BJ (cell line): ENCODE measurements at places on chromosomes 16 and 17.

- no peak for DNase-seq
Measured at GRCh38 chr17:46182961-46183360, 10.3 kb downstream of the KANSL1 start.

DNA sequence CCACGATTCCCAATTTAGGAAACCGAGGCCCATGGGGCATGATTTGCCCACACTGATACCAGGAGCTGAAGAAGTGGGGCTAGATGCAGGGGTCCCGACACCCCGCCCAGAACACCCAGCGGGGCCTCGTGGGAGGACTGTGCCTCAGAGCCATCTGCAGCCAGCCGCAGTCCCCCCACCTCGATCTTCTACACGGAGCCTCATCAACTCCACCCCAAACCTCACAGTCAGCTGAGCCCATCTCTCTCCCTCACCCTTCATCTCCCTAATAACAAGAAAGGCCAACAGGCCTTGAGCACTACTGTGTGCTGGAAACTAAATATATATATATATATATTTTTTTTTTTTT, 4.2 kb downstream of the ITGAE start:
- DNase-seq, result no peak

- DNase-seq, result no peak
Measured at GRCh38 chr16:88705076-88705684, 1.0 kb downstream of the RNF166 start.

GRCh38 chr16:2154533-2155090, 970 bp upstream of the TRAF7 start:
- no peak for DNase-seq

- DNase-seq, result no peak
Measured at GRCh38 chr17:14089179-14089578, 19.9 kb downstream of the COX10 start.

DNA sequence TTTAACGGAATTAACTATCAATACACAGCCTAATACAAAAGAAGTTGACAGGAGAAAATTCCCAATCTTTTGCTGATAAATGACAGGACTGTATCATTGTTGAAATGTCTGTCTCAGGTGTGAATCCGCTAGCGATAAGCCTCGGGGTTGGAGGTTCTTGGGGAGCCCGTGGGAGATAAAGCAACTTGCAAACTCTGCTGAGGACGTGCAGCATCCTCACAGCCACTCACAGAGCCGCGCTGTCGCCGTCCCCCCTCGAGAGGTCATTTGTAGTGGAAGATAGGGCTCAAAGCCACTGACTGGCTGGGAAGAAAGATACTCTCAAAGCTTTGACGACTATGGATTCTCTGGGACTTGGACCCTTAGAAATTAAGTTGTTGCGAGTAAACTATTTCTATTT, 17.0 kb downstream of the MAP1LC3B start:
- no peak for DNase-seq
